ENCODE measurements at places on chromosomes 5 and 9.

DNA sequence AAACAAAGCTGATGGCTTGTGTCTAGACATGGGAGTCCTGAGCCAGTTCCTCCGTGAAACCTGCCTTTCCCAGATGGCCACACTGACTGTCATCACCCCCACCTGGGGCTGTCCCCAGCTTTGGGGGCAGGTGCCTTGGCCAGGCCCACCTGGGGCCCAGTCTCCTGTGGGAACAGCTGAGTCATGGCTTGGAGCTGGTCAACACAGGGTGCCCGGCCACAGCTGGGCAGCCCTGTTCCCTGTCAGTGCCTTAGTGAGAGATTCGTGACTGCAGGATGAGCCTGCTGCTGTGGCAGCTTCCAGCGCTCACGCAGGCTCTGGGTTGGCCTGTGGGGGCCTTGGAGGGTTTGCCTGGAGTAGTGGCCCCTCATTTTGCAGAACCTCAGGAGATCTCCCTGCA lies 56.5 kb downstream of the COL5A1 start:
- DNase-seq, result no peak

- no peak for DNase-seq
Observed at GRCh38 chr5:75611311-75612225, at the start of gene ANKDD1B. TSS of gene ANKDD1B (plus strand) at chr5:75611453. CDS start at chr5:75611635, 182 bp downstream.

DNA sequence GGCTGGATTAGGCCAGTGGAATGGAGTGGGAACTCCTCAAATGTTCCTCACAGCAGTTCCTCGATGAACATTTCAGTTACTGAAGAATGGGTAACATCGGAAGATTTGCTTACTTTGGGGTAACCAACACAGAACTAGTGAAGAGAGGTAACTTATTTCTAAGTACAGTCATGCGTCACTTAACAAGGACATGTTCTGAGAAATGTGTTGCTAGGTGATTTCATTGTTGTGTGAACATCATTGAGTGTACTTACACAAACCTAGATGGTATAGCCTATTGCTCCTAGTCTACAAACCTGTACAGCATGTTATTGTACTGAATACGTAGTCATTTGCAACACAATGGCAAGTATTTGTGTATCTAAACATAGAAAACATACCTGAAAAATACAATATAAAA lies 228.3 kb downstream of the MAST4 start:
- DNase-seq, result no peak

DNA sequence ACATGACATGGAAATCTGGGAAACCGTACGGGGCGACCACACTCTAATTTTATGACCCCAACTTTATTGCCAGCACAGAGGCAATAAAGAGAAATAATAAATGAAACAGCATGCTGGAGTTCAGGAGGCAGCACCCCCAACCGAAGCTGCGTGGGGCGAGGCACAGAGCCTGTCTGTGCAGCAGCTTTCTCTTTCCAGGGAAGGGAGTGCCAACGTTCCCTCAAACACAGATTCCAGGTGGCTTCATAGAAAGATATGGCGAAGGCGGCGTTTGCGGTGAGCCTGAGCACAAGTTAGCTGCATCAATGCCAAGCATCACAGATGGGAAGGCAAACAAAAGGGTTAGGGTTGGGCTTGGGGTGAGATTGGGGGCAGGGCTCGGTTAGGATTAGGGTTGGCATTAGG lies 114.8 kb downstream of the HSD17B3 start:
- DNase-seq, result no peak

GRCh38 chr5:14356305-14356704 lies 213.2 kb downstream of the TRIO start:
- no peak for DNase-seq

DNA sequence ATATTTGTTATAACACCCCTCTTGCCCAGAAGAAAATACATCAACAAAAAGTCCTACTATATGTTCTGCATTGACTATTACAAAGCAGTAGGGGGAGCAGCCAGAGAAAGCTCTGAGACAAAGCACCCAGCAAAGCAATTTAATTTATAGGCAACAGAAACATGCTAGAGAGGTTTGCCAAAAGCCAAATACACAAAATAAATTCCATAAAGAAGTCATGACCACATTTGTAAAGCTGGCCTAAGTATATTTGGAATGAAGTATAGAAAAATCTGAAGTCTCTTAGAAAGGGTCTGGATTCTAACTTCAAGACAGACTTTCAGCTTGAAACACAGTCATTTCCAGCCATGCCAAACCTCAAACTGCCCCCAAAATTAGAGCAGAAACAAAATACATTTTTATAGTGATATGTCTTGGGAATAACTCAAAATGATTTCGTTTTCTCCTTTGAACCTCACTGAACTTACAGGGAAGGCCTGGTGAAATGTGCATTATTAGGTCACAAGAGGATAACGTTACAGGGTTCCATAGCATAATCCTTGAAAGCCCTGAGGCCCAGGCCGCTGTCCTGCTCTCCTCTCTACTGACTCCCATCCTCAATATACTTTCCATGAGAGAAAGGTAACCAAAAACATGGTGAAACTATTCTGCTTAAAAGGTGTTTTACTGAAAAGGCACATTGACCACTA lies 451.8 kb downstream of the RAB3C start:
- peak; percentile 32 for DNase-seq

- no peak for DNase-seq
Observed at GRCh38 chr9:34802916-34803315, 93.0 kb upstream of the CCL21 start.

Data from stimulated activated CD4-positive, alpha-beta T cell treated with anti-CD3 and anti-CD28 coated beads, Interleukin-4, amount 100 ng/mL, for 24 hours (primary cell).